ENCODE measurements at places on chromosomes 12 and 14.

GRCh38 chr12:569091-569676 lies 94.1 kb downstream of the NINJ2 start:
- DNase-seq: no peak

DNA sequence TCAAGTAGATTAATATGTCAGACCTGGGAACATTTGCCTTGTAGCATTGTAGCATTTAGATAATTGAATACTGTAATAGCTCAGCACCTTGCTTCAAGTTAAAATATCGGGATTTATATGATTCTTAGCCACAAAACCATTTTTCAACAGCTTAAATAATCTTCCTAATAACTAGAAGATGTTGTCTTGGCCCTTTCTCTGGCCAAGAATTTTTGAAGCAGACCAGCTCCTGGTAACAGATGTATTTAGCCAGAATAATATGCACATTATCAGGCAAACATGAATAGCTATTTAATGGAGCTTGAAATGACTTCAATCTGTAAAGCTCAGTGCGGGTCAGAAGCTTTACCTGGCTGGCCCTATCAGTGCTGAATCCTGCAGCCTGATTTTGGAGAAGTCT lies 913.1 kb downstream of the AACS start:
- DNase-seq: no peak

- DNase-seq: no peak
Measured at GRCh38 chr12:131375261-131375971, 335.5 kb upstream of the SFSWAP start.

GRCh38 chr14:100660882-100661635 lies 65.6 kb upstream of the DLK1 start:
- no peak for DNase-seq
